Stimulated activated CD4-positive, alpha-beta T cell treated with anti-CD3 and anti-CD28 coated beads, Interleukin-2, amount 100 ng/mL, for 24 hours (primary cell): ENCODE measurements at places on chromosomes 3 and 15.

- no peak for DNase-seq
These were observed 172.0 kb downstream of the ADAMTS17 start for GRCh38 chr15:100169615-100170290.

DNA sequence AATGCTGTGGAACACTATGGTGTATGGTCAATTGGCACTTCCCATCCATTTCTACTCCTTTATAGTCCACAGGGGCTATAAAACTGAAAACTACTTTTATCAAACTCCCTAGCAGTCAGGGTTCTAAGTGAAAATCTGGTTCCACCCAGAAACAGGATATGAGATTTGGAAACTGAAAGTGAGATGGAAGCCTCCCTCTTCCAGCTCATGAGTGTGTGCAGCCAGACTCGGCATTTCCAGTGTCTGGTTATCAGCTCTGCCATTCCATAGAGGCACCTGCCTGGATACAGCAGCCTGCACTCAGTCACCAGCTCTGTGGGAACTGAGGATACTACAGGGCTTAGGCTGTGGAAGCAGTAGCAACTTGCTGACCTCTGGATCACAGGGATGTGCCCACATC, 14.7 kb upstream of the PLA2G4F start:
- no peak for DNase-seq

DNA sequence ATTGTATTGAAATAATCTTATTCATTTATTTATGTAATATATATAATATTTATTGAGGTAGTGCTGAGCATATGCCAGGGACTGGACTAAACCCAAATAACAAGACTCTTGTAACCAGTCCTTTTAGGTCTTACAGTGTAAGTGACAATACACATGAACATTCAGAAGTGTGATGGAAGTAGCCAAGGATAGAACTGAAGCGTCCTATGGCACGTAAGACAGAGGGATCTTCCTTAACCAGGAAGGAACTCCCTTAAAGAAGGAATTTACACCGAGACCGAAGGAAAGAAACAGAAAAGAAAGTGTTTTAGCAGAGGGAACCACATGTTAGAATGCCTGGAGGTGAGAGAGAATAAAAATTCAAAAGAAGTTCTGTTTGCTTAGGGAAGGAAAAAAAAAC, 23.6 kb upstream of the CLDN1 start:
- no peak for DNase-seq

- DNase-seq = no peak
These were observed 35.4 kb downstream of the SV2B start for GRCh38 chr15:91135201-91136130.

DNA sequence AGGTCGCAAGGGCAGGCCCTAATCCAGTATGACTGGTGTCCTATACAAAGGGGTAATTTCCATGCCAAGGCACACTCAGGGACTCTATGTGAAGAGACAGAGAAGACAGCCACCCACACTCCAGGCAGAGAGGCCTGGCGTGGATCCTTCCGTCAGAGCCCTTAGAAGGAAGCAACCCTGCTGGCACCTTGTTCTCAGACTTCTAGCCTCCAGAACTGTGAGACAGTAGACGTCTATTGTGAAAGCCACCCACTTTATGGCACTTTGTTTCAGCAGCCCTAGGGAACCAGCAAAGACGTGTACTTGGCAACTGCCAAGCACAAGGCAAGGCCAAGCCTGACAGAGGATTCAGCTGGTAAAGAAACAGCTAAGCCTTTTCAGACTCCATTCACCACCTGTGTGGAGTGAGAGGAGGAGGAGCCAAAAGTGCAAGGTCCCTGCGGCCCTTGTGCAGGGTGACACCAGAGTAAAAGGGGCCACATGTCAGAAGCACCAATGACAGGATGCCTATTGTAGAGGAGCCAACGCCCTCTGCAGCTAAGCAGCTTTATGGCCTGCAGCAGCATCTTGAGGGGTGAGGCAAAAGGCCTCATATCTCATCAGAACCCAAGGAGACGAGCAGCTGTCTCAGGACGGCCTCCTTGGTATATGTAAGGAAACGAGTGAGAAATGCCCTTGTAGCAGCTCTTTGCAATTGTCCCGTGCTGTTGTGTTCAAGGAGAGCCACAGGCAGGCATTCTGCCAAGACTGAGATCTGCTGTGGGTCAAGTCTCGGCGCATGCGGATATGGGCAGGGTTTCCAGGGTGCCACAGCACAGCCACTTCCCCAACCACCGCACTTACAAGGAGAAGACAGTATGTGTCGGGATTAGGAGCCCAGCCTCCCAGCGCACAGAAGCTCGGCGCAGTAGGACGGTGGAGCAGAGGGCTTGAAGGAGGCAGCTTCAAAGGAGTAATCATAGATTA, 121.5 kb upstream of the LIPC start:
- no peak for DNase-seq

DNA sequence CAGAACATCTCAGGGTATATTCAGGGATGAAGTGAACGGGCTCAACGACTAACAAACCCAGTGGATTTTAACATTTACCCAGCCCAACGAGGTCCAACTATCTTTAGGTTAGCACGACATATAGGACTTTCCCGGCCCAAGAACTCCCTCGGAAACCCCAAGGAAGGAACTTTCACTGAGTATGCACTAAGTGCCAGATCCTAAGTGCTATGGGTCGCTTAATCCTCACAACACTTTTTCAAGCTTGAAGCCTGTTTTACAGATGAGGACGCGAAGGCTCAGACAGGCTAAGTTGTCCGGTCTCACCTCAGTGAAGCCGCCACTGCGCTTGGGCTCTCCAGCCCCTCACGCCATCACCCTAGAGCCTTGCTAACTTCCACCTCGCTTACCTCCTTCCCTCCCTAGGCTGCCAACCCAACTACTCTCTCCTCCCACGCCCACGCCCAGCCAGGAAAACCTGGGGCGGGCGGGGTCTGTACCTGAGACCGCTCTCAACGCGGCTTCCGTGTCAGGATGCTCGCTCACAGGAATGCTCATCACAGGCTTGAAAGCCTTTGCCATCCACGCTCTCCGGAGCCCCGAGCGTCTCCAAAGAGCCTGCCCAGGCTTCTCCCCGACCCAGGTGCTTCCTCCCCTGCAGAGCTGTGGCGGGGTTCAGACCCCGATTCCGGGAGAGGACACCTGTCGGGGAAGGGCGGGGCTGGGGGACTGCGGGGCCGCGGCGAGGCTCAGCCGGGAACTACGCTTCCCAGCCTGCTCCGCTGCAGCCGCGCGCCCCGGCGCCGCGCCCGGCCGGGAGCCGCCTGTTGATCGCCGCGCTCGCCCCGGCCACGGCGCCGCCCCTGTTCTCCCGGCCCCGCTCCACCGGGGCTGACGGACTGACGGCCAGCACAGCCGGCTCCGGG, at the start of gene TMOD2:
Gene TMOD2 (plus strand): TSS at position 806 of the 905 bp plus-strand sequence. CDS start 14,845 bp downstream, outside the sequence.
- DNase-seq = peak; percentile 70

DNA sequence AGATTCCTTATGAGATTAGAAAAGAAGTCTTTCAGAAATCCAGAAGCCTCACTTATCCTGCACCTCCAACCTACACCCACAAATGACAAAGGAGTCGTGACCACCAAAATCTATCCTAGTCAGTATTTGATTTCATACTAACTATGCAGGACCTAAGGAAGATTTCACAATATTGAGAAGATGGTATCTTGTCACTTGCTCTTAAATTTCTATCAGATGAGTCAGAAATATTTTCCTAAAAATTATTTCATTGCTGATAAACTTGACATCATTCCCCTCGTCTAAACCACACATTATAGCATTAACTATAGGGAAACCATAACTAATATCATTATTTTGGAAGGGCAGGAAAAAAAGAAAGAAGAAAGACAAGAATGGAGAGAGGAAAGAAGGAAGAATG, 138.0 kb upstream of the THBS1 start:
- DNase-seq = no peak

DNA sequence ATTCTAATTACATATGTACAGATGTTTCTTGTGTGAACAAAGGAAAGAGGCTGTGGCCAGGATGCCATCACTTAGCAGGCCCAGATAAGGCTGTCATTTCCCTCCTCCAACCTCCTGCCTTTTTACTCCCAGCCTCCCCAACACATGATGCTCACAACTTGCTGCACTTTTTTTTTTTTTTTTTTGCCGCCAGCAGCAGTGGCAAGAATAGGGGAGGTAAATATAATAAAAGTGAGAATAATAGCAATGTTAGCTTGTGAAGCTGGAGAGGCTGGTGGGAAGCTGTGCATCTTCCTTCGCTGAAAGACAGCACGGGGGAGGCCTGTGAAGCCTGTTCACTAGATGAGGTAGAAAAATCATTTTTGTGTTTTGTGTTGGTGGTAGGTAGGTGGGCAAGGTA, 42.5 kb upstream of the MYO5C start:
- DNase-seq = no peak

GRCh38 chr3:40020689-40021088, 211.3 kb downstream of the MYRIP start:
- DNase-seq = no peak

DNA sequence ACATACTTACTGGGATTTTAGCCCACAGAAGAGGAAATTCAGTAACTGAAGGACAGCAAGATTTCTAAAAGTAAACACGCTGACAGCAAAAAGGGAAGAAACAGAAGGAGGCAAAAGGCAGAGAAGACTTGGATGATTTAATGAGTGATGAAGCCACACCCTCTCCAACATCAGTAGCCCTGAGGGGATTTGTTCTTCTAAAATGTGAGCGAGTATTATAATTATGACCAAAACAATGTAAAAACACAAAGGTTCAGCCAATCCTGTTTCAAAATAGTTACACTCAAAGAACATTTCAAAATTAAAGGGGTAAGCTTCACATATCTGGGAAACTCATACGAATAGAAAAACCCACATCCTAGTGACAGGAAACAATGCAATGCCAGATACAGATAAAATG, 25.0 kb downstream of the MCCC1 start:
- no peak for DNase-seq

GRCh38 chr3:149501524-149501923, 27.0 kb downstream of the TM4SF4 start:
- DNase-seq = no peak

- DNase-seq = no peak
These were observed 240.4 kb downstream of the RBMS3 start for GRCh38 chr3:29521293-29521692.

- DNase-seq = no peak
These were observed 8.1 kb upstream of the ADPRH start for GRCh38 chr3:119571230-119571629.
